ENCODE measurements at places on chromosomes 11 and 22.

- DNase-seq: no peak
Measured at GRCh38 chr22:17774206-17774925, at the start of gene BID. TSS of gene BID (minus strand) at chr22:17774469. CDS start at chr22:17750116, 24,353 bp downstream.

GRCh38 chr11:112345706-112346105 is 85.0 kb upstream of the PLET1 start:
- no peak for DNase-seq

DNA sequence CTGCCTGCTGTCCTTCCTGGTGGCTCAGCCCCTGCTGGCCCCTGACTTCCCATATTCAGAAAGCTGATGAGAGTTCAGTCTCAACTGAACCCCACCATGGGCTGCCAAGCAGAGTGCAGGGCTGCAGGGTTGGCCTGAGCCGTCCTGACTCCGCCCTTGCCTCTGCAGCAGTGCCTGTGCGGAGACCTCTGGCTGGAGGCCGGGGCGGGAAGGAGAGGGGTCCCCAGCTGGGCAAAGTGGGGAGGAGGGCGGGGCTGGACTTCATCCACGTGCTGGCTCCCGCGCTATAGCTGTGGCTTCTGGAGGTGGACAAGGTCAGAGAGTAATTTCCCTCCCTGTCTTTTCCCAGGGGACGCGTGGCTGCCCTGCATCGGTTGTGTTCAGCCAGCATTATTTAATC is 13.6 kb downstream of the GLB1L3 start:
- DNase-seq: no peak

GRCh38 chr11:61279934-61280659 is 15.0 kb downstream of the VWCE start:
- no peak for DNase-seq

DNA sequence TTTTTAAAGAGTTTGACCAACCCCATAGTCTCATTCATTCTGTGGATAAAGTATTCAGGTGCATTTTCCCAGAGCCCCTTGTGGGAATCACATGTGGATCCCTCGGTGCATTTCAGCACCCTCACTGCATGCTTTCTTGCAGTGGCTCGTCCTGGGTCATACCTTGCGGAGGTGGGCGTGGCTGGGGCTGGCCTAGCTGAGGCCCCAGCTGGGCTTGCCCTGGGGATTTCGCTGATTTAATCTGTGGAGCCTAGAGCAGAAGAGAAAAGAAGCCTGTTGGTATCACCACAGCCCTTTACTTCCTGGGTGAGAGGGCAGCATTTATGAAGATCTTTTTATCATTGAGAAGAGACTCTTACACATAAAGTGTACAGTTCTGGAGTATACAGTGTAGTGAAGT is 53.1 kb downstream of the FBXO7 start:
- no peak for DNase-seq

- no peak for DNase-seq
Measured at GRCh38 chr22:31607696-31608095, 54.3 kb downstream of the PISD start.

DNA sequence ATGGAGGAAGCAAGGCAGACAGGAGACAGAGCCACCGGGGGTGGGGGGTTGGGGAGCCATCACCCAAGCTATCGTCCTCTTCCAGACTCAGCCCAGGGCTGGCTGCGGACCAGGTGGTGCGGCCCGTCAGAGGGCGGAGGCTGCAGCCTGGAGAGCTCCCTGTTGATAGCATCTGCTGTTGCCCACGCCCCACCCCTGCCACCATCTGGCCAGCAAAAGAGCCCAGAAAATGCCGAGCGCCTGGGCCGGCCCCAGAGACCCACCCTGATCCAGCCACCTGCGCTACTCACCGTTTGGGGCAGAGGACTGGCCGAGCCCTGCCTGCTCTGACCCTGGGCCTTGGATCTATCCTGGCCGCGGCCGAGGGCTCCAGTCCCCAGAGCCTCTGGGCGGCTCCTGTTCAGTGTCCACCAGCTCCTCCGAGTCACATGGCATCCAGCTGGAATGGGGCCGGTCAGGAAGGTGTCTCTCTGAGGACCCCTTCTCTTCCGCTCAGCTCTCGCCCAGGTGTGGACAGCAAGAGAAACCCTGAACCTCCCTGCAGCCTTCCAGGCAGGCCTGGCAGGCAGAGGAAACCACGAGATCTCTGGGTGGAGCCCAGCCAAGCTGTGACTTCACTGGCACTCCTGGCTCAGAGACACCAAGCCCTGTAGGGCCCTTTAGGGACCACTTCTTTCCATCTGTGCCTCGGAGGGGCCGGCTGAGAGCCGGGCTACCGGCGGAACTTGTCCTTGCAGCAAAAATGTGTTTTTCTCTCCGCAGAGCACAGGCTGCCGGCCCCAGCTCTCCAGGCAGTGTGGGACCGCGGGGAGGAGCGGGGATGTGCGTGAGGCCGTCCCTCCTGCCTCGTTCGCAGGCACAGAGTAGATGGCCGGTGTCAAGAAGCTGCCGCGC is at the start of gene MRGPRE:
TSS of gene MRGPRE (minus strand) at position 567 of the 894 bp plus-strand sequence. CDS start 3,618 bp downstream, outside the sequence.
- DNase-seq: no peak

GRCh38 chr11:65609229-65609628 is 4.8 kb downstream of the MAP3K11 start:
- DNase-seq: no peak

DNA sequence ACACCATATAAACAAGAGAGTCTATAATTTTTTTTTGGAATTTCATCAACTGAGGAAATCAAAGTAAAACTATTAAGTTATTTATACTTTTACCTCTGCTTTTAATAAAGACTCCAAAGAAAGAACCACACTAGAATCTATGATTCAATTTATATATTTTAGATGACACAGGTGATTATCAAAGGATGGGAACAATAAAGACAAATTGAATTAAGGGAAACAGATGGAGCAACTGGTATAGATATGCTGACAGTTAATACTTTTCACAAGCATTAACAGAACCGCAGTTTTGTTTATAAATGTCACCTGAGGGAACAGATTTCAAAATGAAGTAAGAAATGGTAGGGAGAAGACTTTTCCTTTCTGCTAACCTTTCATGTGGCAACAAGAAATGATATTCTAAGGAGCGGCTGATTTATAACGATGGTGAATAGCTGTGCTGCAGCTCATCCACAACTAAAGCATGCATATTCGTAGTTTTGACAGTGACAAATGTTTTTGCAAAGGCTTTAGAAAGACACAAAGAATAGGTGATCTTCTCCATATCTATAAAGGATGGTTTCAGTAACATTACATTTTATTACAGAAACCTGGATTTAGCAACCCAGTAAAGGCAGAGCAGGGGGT is 1502.9 kb upstream of the RAG2 start:
- DNase-seq: no peak

DNA sequence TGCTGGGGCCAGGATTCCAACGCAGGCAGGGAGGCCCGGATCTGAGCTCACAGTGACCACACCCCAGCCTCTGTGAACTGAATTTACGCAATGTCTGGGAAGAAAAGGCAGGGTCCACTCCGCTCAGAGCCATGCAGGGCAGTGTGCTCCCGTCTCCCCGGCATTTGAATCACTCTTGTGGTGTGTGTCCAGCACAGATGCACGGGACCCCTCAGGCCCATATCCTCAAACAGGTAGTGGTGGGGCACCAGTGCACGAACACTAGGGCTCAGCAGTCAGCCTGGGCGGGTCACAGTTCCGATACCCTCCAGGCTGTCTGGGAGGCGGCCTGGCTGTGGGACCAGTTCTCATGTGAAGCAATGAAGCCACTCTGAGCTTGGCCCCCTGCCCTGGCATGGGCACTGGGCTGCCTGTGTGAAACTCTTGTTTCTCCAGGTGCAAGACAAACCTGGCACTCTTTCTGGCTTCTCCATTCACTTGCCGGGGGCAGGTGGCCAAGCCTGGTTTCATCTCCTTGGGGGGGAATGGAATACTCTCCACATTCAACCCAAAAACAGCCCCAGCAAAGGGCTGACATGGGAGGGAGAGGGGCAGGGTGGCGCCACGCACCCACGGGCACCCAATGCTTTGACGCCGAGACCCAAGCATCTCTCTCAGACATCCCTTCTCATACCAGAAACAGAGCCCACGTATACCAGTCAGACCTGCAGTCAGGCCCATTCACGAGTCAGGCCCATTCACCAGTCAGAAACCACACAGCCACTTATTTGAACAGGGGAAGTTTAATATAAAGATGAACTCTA is 14.3 kb downstream of the DHCR7 start:
- no peak for DNase-seq

DNA sequence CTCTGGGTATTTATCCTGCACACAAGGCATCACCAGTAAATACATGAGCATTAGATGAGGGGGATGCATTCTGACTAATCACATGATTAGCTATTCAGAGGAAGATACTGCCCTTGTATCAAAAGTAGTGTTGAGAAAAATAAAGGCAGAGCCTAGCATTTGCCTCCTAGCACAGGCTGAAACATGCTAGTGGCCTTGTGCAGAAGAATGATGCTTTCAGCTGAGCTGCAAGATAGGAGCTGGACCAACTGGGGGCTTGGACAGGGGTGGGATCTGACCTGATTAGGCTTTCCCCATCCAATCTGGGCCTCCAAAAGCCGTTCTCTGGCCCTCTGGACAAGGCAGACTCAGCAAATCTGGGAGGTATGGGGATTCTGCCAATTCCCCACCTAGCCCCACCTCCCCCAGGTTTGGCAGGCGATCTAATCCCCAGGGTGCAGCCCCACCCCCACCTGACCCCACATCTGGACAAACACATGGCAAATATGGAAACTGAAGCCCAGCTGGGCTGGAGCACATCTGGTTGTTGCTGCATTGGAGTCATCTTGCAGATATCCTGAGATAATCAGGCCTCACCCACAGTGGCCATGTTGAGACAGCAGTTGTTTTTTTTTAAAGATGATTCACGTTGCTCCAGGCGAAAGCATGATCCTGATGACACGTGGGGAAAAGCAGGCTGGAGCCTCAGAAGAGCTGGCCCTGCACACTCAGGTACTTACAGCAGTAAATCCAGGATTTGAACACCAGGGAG is 4.4 kb upstream of the MISFA start:
- DNase-seq: no peak

- DNase-seq: no peak
Measured at GRCh38 chr11:63855975-63856374, 17.1 kb downstream of the MARK2 start.

GRCh38 chr22:36781656-36782627 is 6.0 kb upstream of the IFT27 start:
- DNase-seq: peak; percentile 78

DNA sequence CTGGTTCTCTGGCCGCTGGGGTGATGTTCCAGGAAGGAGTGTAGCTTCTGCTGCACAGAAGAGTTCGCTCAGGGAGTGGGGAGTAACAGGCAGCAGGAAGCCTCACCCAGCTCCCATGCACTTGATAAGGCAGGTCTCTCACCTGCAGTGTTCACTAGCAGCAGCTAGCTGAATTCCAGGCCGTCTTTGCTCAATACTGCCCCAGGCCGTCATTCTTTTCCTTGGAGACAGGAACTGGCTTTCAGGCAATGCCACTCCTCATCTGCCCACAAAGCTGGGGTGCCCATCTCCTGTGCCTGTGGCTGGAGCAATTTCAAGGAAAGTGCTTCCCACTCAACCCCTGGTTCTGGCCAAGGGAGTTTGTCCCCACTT is 66.1 kb downstream of the ARHGAP42 start:
- DNase-seq: no peak

- DNase-seq: no peak
Measured at GRCh38 chr22:23893121-23893944, 850 bp upstream of the MIF start.

- peak; percentile 83 for DNase-seq
Measured at GRCh38 chr11:66408488-66409214, 12.2 kb upstream of the NPAS4 start.

DNA sequence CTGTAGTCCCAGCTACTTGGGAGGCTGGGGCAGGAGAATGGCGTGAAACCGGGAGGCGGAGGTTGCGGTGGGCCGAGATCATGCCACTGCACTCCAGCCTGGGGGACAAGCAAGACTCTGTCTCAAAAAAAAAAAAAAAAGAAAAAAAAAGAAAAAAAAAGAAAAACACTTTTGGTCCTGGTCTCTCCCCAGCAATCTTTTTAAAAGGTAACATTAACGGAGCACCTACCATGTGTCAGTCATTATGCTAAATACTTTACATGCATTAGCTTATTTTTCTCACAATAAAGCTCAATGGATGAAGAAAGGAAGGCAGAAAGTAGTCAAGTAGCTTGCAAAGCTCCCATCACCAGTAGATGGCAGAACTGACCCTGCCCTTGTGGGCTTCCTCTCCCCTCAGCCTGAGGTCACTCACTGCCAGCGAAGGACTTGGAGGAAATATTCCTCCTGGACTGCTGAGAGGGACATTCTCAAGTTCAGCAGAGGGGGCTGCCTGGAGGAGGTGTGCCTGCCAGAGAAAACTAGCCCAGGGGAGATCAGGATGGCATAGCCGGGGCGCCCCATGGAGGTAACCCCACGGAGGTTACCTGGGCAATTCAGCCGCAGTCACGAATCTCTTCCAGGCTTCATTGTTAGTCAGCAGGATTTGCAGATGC is 15.5 kb downstream of the APOL3 start:
- DNase-seq: no peak

- no peak for DNase-seq
Measured at GRCh38 chr22:48489551-48490499, 1337.8 kb downstream of the BRD1 start.

Measured in stimulated activated CD4-positive, alpha-beta T cell treated with anti-CD3 and anti-CD28 coated beads, TNF-alpha, amount 100 ng/mL, for 4 hours (primary cell).